GM12865 (cell line): ENCODE measurements at places on chromosomes 12 and 14.

GRCh38 chr12:113804961-113805600 is 161.0 kb downstream of the RBM19 start:
- no peak for DNase-seq

DNA sequence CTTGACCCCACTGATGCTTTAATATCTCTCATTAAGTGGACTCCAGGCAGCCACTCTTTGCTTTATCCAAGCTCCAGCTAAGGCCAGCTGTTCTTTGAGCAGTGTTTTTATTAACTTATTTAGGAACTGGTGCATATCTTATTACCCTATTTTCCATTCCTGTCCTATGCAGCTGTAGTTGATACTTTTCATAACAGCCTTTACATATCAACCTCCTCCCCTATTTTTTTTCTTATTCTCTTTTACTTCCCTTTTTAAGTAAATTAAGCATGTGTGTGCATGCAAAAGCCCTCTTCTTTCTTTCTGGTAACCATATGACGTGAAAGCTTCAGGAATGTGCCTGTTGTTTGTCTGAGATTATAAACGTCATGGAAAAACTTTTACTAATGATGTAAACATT is 121.2 kb downstream of the PTPRQ start:
- DNase-seq, result no peak

GRCh38 chr14:54356172-54356571 is 40.6 kb upstream of the CDKN3 start:
- DNase-seq, result no peak

DNA sequence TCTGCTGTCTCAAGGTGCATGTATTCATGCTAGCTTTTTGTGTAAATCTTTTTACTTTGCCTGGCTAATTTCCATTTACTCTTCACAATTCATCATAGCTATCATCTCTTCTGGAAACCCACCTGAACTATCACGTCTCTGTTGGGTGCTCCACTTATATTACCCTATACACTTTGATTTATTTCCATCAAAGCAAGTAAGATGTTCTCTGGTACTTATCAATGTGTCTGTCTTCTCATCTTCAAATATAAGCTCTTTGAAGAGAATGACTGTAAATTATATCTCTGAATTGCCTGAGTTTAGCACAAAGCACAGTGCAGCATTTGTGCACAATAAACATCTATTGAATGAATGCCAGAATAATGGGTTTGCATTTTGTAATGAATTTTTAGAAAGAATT is 1129.7 kb downstream of the LRFN5 start:
- no peak for DNase-seq

GRCh38 chr12:92400006-92400405 is 254.4 kb upstream of the BTG1 start:
- DNase-seq, result peak; percentile 68

DNA sequence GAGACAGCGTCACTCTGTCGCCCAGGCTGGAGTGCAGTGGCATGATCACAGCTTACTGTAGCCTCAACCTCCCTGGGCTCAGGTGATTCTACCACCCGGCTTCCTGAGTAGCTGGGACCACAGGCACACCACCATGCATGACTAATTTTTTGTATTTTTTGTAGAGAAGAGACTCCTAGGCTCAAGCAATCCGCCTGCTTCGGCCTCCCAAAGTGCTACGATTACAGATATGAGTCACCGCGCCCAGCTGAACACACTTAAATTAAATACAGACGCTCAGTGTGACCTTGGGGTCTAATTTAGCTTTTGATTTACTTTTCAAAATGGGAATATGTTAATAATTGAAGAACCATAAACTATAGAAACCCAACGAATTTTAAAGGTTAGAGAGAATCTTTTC is 77.2 kb downstream of the C2CD5 start:
- no peak for DNase-seq

GRCh38 chr14:103862393-103862782 is 15.0 kb upstream of the PPP1R13B start:
- DNase-seq, result peak; percentile 40

DNA sequence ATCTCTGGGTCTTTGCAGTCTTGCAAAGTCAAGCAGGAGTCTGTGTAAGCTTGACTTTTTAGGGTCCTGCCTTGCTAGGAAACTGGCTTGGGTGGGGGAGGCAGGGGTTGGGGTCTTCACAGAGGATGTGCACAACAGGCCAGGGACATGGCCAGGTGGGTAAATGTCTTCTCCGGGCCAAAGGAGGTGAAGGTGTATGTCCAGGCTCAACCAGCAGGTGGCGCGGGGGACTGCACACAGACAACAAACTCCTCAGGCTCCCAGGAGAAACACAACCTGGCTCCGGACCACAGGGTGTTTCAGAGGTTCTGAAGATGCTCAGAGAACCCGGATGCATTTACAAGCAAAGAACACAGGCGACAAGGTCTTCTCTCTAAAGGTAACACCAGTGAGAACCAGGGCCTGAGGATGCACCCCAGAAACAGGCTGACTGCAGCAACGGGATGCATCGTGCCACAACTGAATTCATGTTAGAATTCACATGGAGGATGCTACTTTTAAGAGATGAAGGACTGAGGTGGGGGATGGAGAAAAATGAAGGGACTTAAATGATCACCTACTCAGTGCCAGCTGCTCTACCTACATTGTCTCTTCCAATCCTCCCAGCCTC is 56.0 kb downstream of the PLEKHG3 start:
- DNase-seq, result peak; percentile 63

DNA sequence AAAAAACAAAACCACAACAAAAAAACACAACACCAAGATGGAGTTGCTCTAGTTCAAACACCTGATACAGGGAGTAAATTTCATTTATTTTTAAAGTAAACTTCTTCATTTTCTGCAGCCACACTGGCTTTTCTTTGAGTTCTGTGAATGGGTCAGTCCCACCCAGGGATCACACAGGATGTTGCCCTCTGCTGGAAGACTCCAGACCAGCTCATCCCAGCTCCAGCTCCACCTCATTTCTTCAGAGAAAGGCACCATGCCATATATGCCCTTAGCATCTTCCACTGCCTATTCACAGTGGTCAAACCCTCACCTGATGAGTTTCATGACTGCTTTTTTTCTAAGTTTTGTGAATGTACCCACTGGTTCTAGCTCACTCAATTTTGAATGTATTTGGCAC is 8.0 kb downstream of the GLIPR1 start:
- DNase-seq, result peak; percentile 45

GRCh38 chr12:12686925-12687324 is 9.1 kb downstream of the GPR19 start:
- no peak for DNase-seq

GRCh38 chr14:105356927-105357326 is 41.4 kb upstream of the TEX22 start:
- no peak for DNase-seq

GRCh38 chr14:100484531-100485267 is 102.5 kb downstream of the BEGAIN start:
- DNase-seq, result no peak
